CD4-positive, alpha-beta T cell treated with Interleukin-21 for 1 hour (primary cell): ENCODE measurements at places on chromosomes 6 and 20.

GRCh38 chr20:52083627-52084232 lies 107.8 kb downstream of the ZFP64 start:
- peak; percentile 51 for DNase-seq

DNA sequence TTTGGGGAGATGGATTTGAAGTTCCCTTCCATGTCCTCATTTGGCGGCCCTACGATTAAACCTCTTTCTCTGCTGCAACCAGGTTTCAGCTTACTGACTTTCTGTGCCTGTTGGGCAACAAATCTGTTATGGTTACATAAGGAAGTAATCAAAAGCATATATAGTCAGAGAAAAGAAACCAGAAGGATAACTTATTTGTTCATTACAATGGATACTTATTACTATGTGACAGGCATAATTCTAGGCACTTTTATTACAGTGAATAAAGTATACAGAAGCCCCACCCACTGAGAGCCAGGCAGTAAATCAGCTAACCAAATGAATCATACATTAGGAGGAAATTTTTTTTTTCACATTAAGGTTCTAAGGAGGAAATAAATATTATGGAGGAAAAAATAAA lies 9.6 kb upstream of the TRIM31 start:
- no peak for DNase-seq

DNA sequence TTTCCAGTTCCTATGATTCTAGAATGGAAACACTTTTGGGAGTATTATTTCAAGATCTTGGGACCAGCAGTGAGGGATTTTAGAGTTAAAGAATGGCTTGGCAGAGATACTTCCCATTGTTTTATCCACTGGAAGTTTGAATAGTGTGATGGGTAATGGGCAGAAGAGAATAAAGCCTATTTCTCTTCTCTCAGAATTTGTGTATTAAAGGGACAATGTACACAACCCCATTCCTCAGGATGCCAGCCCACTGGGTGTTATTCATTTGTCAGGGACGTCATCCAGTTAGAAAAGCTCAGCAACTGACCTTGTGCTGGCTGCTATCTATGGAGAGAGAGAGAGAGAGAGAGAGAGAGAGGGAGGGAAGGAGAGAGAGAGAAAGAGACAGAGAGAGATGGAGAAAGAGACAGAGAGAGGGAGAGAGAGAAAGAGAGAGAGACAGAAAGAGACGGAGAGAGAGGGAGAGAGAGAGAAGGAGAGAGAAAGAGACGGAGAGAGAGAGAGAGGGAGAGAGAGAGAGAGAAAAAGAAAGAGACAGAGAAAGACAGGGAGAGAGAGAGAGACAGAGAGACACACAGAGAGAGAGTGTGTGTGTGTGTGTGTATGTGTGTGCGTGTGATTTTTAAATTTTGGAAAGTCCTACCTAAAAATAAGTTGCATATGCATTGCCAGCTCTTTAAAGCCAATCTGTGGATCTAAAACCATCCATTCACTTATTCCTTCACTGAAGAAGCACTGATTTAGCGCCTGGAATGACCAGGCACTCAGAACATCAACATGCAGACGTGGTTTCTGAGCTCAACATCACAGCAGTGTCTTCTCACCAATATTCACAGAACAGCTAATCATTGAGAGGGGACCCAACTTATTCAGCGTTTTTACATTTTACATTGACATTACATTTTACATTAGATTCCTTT lies 388.8 kb downstream of the THBS2 start:
- no peak for DNase-seq

- DNase-seq, result no peak
These were observed 8.7 kb downstream of the CST3 start for GRCh38 chr20:23629017-23629541.

GRCh38 chr6:44678252-44678935 lies 290.9 kb downstream of the CDC5L start:
- no peak for DNase-seq

- no peak for DNase-seq
These were observed 89.4 kb downstream of the RTN4IP1 start for GRCh38 chr6:106539936-106540335.

- DNase-seq, result no peak
These were observed 99.6 kb downstream of the CEP57L1 start for GRCh38 chr6:109194880-109195279.

DNA sequence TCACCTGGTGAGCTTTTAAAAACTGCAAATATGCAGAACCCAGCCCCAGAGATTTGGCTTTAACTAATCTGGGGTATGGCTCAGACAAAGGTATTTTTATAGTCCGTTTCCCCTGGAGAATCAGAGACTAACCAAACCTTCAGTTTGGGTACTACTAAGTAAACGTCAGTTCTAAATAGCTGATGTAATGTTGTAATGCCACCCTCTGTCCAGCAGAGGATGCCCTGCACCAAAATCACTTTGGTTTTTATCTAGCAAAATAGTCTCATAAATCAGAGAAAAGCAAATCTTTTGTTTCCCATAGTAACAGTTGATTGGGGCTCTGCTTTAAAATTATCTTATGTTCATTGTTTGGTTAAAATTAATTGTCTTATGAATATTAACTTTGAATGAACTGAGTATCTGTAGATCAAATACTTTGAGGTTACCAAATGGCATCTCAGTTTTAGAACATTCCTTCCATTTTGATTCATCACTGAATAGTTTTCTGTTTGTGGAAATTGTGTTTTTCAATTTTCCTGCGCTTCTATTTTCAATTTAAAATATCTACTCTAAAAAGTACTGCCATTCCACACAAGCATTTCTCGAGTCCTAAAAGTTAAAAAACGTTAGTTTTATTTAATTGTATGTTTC lies 278.3 kb upstream of the PLCB4 start:
- DNase-seq, result no peak

DNA sequence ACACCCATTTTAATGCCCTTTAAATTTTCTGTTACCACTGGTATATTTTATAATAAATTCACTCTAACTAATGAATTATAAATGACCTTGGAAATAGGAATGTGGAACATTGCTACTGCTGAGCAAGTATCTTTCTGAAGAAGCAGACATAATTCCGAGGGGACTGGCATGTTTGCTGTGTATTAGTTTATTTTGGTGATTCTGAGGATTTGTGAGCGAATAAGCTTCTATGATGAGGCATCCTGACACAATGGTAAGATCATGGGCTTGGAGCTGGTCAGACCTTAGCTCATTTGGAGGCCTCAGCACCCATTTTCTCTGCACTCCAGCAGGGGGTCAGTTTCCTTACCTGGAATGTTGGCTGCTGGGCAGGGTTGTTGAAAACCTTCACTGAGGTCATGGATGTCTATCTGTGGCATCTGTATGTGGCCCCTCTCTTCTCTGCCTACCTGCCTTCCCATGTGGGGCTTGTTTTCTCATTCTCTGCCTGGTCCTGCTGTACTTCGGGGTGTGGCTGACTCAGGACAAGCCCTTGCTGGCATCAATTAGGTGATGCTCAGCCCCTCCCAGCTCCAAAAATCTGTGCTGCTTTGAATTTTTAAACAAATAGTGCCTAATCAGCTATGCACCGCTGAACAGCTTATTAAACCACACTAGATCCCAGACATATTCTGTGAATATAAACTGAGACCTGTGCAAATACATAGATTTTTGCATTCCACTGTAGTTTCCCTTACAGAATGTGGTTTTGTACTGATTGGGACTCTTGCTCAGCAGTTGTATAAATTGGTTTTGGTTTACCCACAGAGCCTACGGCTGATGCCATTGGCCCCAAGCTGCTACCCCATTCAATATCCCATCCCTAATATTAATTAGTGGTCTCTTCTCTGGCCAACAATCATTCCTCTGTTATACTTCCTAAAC lies 10.7 kb downstream of the ARID1B start:
- DNase-seq, result no peak

- DNase-seq, result no peak
These were observed 120.4 kb downstream of the OGFRL1 start for GRCh38 chr6:71408787-71409723.

- DNase-seq, result no peak
These were observed 92.6 kb downstream of the BFSP1 start for GRCh38 chr20:17438436-17439039.

DNA sequence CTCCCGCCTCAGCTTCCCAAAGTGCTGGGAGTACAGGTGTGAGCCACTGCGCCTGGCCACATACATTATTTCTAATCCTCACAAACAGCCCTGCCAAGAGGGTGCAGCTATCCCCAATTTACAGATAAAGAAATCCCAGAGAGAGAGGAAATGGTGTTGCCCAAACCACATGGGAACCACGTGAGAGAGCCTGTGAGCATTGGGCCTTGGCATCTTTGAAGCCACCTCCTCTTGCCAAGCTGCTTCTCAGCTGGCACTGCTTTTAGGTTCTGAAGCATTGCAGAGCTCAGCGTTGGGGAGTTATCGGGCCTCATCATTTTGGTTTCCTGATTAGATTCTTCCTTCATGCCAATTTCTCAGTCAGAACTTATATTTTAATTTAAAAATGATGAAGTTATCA lies 80.3 kb downstream of the CTNNBL1 start:
- no peak for DNase-seq

DNA sequence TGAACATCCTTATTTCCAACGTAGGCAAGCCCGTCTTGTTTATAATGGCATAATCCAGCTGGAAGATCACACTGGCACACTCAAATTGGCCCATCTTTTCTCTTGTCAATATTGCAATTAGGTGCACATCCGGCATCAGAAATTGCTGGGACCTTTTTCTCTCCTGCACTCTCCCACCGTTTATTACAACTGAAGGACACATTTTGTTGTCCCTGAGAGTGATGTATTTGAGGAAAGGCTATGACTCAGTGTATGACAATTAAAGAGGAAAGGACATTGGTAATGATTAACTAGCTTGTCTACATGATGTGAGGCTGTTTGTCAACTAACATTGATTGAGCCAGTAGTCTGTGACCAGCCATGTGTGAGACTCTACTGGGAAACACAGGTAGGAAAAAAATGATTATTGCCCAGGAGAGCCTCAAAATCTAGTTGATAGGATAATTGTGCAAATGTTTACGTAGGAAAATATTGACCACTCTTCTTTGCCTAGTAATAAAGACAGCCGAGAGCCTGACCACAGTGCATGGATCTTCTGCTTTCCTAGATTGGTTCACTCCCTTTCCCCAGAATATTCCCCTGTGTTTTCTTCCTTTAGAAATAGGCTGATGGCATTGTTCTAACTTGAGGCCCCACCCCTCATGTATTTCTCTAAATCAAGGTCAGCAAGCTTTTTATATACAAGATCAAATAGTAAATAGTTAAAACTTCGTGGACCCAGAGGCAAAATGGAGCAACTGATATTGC lies 230.0 kb upstream of the BTBD3 start:
- DNase-seq, result no peak

DNA sequence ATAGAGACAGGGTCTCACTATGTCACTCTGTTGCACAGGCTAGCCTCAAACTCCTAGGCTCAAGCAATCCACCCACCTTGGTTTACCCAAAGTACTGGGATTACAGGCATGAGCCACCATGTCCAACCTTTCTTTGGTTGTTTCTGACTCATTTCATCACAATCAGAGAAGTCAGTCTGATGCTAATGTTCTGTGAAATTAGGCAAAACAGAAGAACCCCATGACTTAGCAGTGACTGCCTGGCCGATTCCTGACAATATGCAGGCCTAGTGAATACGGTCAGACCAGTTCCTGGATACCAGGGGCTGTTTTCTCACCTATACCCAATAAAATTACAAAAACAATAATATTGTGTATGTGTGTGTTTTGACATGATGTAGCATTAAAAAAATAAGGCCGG lies 58.8 kb upstream of the BTN3A2 start:
- no peak for DNase-seq

DNA sequence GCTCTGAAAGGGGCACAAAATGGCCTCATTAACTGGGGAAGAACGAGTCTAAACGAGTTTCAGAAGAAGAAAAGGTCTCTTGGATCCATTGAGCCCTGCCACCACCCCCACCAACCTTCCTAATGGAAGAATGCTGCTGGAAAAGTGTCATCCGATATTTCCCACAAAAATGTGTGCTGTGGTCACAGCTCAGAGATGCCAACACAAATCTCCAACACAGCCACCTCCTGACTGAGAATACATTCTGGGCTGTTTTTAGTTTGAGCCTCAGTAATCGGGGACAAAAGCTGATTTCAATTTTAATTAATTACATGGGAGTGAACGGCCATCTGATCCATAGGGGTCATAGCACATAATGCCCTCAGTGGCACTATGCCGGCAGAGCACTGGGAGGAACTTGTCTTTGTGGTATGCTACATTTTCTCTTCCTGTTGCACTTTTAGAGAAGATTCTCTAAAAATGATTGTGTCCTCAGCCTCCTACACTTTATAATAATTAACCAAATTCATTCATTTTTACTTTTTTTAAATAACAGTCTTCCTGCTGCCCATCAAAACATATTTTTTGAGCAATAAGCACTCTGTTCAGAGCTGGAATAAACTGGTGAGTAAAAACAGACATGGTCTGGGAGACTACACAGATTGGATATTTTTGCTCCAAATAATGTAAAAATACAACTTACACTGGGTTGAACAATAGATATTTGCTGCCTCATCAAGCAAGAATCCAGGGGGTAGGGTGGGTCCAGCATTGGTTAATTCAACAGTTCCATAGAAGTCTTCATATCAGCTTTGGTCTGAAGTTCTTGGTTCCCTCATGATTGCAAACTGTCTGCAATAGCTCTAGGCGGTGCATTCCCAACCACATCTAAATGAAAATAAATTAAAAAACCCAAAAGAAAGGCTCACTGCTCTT lies 143.6 kb upstream of the TMEM170B start:
- no peak for DNase-seq

DNA sequence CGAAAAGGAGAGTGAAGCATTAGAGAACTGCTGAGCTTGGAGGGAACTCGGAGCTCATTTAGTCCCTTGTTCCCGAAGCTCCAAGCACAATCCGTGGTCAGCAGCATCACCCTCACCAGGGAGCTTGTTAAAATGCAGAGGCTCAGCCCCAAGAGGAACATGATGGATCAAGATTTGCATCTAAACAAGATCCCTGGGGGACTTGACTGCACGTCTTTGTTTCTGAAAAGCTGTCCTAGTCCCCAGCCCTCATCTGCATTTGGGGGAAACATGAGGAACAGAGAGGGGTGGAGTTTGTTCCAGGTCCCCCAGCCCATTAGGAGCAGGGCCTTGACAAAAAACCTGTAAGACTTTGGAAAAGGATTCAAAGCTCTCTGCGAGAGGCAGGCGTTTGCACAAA lies 4.1 kb upstream of the LBP start:
- no peak for DNase-seq

GRCh38 chr6:136564180-136564579 lies 14.0 kb upstream of the MAP7 start:
- DNase-seq, result no peak

GRCh38 chr20:51484831-51485230 lies 57.7 kb downstream of the NFATC2 start:
- no peak for DNase-seq

DNA sequence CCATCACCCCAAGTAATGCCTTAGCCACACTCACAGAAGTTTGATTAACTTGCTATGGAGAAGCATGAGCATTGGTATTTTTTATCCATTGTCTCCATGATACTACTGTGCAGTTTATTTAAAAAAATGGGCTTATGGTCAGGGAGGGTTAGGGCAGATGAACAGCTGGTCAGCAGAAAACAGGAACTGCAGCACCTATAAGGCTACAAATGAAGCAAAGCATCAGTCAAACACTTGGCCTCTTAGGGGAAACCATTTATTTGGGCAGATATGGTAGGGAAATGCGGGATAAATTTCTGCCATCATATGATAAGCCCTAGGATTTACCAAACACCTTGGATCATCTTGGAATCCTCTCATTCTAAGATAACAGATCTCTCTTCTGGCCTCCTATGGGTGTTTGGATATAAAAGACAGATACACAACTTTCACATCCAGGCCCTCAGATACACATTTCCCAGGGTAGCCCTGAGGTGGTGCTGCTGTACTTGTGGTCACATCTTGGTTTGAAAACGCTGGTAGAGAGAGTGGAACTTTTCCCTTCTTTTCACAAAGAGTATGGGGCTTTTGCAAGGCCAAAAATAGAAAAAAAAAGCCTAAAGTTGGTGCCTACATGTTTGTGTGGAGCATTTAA lies 42.8 kb upstream of the AHI1 start:
- no peak for DNase-seq
